ENCODE measurements at places on chromosomes 2 and 18.
A peak's percentile ranks its signal among the peaks of the same experiment; 100 is the strongest.

GRCh38 chr18:48718251-48718959 lies 179.6 kb downstream of the CTIF start:
- no peak for DNase-seq

- DNase-seq: no peak
Observed at GRCh38 chr18:9619545-9619944, 5.2 kb upstream of the PPP4R1 start.

DNA sequence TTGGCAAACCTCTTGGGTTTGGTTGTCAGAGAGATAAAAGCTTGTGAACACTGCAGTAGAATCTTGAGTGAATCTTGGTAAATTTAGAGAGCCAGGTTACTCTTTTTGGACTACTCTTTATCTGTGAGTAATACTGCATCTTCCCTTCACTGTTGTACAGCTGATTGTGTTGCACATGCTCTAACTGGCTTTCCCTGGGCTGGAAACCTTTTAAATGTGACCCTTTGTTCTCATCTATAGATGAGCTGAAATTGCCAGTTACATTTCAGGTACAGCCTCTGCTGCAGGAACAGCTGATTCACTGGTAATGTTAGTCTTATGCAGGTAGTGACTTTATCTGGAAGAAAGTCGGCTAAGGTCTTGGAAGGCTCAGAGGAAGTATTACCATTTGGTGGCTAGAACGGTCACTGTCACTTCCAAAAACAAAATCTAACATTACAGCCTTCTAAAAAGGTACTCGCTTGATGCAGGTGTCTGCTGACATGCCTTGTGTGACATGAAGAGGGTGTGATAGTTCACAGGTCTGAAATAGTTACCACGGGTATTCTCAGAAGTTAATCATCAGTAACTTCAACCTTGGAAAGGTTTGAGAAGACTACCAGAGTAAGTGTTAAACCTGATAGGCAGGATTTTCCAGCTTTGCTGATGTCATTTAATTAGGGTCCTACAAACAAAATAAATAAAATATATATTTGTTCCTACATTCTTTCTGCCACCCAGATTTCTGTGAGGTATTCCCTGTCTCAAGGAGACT lies 851.1 kb downstream of the SLC4A3 start:
- no peak for DNase-seq

DNA sequence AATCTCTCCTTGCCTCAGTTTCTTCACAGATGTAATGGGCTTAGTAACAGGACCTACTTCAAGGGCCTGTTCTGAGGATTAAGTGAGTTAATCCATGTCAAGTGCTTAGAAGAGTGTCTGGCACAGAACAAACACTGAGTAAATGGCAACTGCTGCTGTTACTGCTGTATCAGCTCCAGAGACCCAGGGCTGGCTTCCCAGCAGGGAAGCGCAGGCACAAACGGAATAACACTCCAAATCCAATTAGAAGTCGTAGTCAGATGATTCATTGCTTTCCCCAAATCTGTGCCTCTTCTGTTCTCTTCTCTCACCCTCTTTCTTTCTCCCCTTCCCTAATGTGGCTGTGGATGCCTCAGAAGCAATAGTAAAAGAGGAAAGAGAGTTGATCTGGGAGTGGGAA lies 101.1 kb upstream of the FZD7 start:
- no peak for DNase-seq

DNA sequence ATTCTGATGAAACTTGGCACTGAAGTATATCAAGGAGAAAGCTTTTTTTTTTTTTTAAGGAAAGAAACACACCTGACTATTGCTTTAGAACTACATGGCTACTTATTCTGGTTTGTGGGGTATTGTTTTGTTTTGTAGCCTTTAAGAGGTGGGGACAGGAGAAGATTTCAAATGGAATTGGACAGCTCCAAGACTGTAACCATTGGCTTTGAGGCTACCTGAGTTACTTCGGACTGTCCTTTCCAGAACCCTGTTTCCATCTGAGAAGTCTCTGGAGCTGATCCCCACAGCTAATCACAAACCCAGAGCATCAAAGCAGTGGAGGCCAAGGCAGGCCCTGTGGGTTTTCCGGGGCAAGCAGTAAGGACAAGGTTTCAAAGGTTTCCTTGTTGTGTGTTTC lies 4.7 kb downstream of the CDC42EP3 start:
- DNase-seq: no peak

DNA sequence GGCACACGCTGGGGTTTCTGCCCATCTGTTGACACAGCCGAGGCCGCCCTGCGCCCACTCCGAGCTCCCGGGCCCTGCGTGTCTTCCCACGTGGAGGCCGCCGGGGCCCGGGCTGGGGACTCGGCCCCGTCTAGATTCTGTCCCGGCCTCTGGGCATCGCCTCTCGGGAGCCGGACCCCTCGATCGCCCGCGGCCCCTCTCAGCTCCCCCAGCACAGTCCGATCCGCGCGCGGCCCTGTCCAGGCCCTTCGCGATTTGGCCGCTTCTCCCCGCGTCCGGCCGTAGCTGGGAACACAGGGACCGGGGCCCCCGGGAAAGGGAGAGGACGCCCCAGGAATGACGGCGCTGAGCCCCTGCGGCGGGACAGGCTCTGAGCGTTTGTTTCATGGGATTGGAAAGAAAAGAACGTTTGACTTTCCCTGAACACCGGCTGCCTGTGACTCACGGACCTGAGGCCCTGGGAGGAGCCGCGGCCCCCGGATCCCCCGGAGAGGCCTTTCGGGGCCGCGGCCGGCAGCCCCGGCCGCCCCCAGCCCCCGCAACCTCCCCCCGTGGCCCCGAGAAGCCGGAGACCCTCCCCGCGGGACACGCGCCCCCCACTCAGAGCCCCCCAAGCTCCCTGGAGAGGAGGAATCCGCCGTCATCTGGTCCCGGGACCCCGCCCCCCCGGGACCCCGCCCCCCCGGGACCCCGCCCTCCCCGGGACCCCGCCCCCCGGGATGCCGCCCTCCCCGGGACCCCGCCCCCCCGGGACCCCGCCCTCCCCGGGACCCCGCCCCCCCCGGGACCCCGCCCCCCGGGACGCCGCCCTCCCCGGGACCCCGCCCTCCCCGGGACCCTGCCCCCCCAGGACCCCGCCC lies 62.7 kb upstream of the CTDP1 start:
- DNase-seq: no peak

DNA sequence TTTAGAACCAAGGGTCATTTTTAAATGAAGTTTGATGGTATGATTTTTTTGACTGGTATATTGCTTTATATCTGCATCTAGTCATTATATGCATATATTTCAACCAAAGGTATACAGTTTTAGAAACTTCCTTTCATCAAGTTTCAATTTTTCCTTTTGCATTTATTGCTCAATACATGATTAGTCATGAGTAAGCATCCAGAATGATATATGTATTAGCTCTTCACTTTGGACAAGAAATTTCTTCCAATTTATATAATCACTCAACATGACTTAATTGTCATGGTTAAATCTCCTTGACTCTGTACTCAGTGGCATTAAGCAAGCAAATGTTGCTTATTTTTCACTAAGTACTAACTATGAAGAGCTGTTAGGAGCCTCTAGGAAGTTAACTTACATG lies 123.6 kb downstream of the PLCL1 start:
- no peak for DNase-seq

GRCh38 chr2:150319658-150320555 lies 167.6 kb downstream of the RND3 start:
- DNase-seq: no peak

- DNase-seq: no peak
Observed at GRCh38 chr2:219916726-219917440, 289.5 kb downstream of the SLC4A3 start.

- DNase-seq: peak; percentile 91
Observed at GRCh38 chr2:96906729-96907114, 36.8 kb upstream of the SEMA4C start.

DNA sequence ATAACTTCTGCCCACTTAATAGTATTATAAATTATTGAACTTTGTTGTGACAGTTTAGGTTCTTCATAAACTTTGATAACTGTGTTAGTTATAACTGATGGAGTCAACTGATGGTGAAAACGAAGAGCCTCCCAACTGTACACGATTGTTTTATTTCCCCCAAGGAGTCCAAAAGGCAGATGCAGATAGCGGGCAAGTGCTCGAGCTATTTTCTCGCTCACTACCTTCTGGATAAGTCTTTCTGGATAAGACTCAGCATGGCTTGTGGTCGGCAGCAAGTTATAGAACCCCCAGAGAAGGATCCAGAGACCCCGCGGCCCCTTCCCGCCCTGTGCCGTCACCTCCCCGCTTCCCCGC lies 517 bp downstream of the GCFC2 start:
- DNase-seq: no peak

DNA sequence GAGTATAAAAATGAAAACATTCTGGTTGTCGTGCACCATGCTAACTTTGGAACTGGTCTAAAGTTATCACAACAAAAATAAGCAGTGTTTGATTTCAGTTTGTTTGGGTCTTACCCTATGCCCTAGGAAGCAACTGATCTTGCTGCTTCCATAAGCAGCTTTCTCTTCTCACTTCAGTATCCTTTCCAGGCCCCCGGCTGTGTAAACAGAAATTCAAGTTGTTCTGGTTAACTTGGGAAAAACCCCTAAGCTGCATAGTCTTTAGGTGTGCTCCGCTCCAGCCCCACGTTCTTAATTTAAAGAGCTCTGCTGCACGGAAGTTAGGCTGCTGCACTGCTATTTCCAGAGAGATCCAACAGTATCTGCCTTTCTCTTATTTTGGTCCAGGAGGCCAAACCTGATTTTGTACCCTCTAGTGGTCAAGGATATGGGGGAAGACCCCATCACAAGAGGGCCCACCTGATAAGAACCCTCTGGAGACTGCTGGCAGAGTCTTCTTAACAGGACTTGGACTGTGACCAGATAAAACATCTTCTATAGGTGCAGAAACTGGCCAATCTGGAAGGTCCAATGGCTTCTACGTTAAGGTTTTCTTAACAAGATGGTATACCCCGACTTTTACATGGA lies 69.1 kb downstream of the FEZ2 start:
- peak; percentile 19 for DNase-seq

DNA sequence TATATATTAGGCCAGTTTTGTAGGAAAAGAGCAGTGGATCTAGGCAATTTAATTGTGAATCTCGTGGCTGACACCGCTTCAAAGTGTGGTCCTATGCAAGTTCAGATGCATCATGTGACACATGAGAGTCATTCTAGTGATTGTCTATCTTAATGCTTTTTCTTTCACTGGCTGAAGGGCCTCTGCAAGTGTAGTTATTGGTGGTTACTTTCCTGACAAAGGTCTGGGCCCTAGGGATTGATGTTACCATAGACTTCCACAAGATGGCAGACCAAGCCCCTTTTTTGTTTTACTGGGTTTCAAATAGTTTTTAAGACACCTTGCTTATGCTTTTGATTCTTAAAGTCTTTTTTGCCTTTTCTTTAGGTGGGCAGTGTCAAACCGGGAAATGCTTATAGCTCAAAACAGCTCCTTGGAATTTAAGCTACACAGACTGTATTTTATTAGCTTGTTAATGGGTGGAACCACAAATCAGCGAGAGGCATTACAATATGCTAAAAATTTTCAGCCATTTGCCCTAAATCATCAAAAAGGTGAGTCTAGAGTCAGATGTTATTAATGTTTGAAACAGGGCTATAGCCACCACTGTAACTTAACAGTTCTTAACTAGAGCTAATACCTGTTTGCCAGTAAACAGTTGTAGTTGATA lies 25.9 kb downstream of the CD8A start:
- peak; percentile 59 for DNase-seq

GRCh38 chr18:53991202-53991601 lies 233.3 kb downstream of the MBD2 start:
- no peak for DNase-seq

DNA sequence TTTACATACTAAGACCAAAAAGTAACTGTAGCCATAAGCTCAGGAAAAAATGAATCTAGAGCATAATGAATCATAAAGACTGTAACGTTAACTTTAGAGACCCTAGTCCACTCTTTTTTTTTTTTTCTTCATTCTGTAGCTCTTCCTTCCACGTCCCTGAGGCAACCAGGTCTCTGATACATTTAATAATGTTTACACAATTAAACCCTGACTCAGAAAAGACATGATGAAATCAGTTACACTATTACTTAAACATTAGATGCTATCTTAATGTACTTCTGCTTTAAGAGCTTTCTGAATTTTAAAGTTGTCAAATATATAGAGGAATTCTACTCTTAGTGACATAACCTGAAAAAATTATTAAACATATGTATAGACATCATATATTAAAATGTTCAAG lies 1121.5 kb upstream of the DDX18 start:
- no peak for DNase-seq

GRCh38 chr2:232658217-232658785 lies 24.9 kb downstream of the EFHD1 start:
- peak; percentile 65 for DNase-seq

DNA sequence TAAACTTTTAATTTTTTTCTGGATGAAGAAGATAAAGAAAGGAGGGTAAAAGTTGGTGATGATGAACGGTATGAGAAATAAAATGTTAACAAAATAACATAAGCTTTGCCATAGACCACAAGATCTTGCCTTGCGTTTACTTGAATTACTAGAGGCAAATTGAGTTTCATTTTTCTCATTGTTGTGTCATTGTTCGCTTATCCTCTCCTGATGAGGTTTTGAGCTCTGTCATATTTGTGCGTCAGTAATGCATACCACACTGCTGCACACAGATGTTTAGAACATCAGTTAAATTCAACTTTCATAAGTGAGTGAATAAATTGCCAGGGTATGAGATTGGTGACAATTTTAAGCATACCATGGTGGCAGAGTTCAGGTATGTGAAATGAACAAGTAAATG lies 843.6 kb downstream of the SUCLG1 start:
- no peak for DNase-seq

DNA sequence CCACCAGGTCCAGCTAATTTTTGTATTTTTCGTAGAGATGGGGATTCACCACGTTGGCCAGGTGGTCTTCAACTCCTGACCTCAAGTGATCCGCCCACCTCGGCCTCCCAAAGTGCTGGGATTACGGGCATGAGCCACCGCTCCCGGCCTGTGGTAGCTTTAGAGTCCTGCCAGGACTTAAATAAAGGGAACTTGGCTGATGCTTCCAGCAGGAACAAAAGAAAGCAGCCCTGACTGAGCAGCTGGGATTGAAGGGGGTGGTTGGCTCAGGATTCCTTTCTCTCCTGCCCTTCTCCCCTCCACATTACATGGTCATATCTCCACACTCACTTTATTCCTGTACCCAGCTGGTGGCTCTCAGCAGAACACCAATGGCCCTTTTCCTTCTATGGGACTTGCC lies 20.0 kb downstream of the EFHD1 start:
- DNase-seq: peak; percentile 30

GRCh38 chr2:67616749-67617148 lies 219.6 kb downstream of the ETAA1 start:
- no peak for DNase-seq

- no peak for DNase-seq
Observed at GRCh38 chr2:152396051-152396511, 61.1 kb downstream of the FMNL2 start.

GRCh38 chr18:47174545-47175116 lies 1.5 kb downstream of the IER3IP1 start:
- peak; percentile 20 for DNase-seq

- DNase-seq: no peak
Observed at GRCh38 chr2:102704531-102704930, 57.3 kb upstream of the TMEM182 start.

DNA sequence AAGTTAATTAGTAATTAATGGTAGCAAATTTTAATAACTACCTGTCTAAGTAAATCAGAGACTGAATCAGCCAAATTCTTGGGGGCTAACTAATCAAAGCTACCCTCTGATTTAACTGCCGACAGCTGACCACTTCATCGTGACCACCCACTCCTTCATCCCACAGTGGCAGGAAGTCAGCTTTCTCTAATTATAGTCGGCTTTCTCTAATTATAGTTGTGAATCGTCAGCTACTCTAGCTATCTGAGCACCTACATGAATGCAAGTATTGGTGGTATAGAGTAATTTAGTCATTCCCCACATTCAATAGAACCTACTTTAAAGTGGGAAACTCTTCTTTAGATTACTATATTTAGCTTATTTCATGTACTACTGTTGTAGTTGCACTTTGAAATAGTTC lies 185.5 kb downstream of the PTGR3 start:
- DNase-seq: no peak
